CMK (cell line): ENCODE measurements at places on chromosomes 12 and 14.

DNA sequence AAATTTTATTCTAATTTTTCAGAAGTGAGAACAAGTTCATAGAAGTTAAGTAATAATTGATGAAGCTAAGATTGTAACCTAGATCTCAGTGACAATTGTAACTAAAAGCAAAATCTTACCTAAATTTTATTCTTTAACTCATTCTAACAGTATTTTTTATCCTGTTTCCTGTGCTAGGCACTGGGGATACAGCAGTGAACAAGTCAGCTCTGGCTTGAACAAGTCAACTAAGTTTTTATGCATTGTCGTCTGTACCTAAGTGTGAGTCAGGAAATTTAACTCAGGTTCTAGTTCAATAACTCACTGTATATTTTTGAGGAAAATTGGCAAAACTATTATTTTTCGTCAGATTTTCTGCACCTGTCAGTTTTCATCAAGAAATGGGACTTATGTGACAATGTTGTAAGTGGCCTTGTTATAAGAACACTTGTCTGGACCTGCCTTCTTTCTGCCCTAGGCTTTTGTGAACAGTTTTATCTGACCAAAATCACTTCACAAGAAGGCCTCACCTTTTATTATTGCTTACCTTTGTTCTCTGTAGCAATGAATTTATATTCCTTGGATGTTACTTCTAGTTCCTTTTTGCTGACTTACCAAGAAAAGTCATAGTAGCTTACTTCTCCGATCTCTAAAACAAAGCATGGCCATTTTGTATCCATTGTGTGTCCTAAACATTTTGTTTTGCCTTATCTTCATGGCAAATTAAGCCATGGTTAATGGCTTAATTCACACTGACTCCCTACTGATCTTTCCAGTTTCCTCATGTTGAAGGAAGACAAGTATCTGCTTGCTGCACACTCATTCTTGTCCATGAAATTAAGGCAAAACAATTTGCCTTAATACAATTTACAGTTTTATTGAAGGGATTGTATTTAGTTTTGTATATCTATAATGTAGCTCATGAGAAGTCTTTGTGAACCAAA is 2.7 kb downstream of the TMTC3 start:
- DNase-seq = no peak

DNA sequence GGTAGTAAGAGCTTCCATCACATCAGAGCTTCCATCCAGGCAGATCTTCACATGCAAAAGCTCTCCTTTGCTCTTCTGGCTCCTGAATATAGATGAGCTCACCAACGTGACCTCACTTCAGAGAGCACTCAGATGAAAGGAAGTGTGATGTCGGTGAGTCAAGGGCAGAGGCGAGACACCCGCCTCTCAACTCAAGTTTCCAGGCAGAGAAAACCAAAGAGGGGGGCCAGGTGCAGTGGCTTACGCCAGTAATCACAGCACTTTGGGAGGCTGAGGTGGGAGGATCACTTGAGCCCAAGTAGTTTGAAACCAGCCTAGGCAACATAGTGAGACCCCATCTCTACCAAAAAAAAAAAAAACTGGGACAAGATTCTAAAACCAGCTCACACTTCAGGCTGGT is 126.9 kb downstream of the DUSP6 start:
- no peak for DNase-seq

DNA sequence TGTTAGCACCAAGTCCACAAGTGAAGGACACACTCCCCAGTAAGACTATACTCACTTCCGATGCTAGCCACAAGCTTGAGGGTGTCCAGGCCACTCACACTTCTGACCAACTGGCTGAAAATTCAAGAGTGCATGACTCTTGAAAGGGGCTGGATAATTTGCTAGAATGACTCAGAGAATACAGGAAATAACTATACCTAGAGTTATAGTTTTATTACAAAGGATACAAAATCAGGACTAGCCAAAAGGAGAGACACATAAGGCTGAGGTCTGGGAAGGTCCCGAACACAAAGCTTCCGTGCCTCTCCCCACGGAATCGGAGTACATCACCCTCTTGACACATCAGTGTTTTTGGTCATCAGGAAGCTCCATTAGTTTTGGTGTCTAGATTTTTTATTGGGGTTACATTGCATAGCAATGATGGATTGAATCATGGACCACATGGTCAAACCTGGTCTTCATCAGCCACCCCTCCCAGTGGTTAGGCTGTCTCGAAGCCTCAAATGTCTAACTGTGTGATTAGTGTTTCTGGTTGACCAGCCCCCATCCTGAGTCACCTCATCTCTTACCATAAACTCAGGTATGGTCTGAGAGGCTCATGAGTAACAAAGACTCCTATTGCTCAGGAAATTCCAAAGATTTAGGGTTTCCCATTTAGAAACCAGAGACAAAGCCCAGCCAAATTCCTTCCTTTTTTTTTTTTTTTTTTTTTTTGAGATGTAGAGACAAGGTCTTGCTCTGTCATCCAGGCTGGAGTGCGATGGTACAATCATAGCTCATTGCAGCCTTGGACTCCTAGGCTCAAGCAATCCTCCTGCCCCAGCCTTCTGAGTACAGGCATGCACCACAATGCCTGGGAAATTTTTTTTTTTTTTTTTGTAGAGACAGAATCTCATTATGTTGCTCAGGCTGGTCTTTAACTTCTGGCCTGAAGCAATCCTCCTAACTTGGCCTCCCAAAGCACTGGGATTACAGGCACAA is 472.0 kb upstream of the TBX3 start:
- no peak for DNase-seq

GRCh38 chr14:76277586-76278130 is 98.3 kb upstream of the ESRRB start:
- DNase-seq = no peak

DNA sequence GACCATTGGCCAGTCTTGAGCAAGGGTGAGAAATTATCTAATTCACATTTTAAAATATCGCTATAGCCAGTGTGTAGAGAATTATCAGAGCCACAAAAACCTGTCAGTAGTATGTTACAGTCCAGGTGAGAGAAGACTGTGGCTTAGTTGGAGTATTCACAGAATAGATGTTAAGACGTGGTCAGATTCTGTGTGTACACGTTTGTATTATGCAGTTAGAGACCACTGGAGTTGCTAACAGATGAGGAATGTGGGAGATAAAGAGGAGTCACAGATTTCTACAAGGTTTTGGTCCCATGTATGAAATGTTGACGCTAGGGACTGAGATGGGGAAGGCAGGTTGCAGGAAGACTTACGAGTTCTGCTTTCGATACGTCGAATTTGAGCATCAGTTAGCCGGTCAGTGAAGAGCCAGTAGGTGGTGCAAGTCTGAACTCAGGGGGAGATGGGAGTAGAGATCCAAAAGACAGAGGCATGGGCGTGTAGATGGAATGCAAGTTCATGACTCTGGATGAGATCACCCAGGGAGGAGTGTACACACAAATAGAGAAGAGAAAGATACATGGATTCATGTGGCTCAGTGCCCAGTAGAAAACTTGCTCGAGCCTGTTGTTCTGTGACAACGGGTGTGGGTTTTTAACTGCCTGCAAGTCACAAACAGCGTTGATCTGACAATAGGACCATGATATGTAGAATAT is 114.8 kb upstream of the FLRT2 start:
- no peak for DNase-seq

DNA sequence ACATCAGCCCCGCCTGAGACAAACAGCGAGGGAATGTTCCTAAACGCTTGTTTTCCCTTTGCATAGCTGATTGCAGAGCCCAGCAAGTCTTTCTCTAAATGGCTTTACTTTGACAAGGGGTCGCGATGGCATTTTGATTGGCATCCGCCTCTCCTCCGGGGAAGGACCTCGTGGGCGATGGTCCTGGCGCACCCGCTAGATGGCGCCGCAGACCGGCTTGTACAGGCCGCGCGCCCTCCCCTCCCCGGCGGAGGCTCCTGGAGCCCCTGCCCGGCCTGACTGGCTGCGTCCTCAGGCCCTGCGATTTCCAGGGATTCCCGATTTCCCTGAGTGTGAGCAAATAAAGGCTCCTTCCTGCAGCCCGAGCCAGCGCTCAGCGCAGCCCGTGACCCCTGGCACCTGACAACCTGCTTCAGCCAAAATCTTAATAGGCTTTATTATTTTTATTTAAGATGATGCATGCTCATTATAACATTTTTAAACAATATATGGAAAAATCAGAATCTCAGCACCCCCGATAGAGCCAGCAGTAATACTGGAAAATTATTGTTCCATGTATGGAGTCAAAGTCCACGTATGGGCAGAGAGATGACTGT is 468.3 kb downstream of the AACS start:
- no peak for DNase-seq

GRCh38 chr12:44088647-44089046 is 252.8 kb downstream of the TMEM117 start:
- no peak for DNase-seq

DNA sequence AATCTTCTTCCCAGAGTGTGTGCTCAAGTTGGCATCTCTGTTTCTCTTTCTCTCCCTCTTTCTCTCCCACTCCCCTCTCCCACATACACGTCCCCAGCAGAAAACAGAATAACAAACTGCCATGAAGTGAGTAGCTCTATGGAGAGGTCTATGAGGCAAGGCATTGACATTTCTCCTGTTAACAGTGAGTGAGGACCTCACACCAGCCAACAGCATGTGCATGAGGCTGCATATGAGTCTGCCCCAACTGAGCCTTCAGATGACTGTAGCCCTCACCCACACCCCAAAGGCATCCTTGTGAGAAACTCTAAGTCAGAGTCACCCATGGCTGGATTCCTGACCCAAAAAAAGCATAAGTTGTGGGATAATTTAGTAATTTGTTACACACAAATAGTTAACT is 50.4 kb downstream of the MAGOHB start:
- no peak for DNase-seq

GRCh38 chr14:89368490-89369477 is 48.2 kb downstream of the FOXN3 start:
- DNase-seq = no peak

GRCh38 chr12:14576896-14577295 is 9.2 kb upstream of the PLBD1 start:
- DNase-seq = no peak

DNA sequence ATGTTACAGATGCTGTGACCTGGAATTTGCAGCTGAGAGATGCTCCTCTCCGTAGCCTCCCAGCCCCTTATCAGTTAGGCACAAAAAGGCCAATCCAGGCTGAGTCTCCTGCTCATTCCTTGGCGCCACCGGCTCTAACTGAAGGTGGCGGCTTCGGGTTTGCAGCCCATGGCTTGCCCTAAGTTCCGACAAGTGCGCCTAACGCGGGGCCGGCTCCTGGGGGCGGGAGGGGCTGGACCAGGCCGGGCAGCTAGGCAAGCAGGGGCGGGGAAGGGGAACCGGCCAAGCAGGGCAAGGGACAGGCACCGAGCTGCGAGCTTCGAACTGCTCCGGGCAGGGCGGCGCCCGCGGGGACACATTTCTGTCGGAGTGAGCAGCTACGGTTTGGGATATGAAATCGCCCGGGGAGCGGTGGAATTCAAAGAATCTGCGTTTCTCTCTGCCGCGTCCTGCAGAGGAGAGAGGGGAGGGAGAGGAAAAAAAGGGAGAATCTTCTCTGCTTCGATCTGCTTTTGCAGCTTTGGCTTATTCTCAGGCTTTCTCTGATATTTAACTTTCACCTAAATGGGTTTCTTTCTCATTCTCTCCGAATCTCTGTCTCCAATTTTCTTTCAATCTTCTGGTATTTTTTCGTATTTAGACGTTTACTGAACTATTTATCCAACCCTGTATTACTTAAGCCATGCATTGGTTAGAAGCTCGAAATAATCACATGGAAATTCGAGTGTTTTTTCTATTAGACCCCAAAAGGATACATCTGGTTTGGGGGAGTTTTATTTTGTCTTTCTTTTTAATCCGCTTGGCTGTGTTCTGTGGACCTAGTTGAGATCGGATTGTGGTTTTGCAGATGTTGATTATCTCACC is 1.6 kb upstream of the HOXC12 start:
- no peak for DNase-seq

GRCh38 chr12:93957168-93957567 is 191.2 kb upstream of the PLXNC1 start:
- DNase-seq = no peak

- no peak for DNase-seq
These were observed 512 bp downstream of the POU6F1 start for GRCh38 chr12:51217133-51217967.

DNA sequence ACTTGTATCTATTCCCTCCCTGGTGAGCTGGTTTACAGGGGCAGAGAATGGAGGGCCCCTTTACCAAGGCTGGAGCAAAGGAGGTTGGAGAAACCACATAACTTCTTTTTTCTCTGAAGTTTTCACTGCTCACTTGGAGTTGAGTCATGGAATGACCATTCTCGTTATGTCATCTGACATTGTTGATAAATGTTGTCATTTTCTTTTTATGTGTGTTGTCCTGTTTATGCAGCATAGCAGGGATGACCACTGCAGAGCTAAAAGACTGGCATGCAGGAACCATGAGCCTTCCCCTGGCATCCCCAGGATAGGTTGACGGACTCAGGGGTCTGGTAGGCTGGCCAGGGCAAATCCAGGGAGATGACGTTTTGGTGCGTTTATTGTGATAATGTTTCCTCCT is 256.8 kb upstream of the DDHD1 start:
- no peak for DNase-seq

GRCh38 chr12:76186131-76186906 is 101.8 kb upstream of the NAP1L1 start:
- no peak for DNase-seq

GRCh38 chr14:95174184-95174792 is 17.0 kb upstream of the DICER1 start:
- DNase-seq = no peak

GRCh38 chr12:3042826-3043225 is 34.4 kb upstream of the TSPAN9 start:
- DNase-seq = no peak

GRCh38 chr14:71592361-71592760 is 339.9 kb upstream of the RGS6 start:
- no peak for DNase-seq

DNA sequence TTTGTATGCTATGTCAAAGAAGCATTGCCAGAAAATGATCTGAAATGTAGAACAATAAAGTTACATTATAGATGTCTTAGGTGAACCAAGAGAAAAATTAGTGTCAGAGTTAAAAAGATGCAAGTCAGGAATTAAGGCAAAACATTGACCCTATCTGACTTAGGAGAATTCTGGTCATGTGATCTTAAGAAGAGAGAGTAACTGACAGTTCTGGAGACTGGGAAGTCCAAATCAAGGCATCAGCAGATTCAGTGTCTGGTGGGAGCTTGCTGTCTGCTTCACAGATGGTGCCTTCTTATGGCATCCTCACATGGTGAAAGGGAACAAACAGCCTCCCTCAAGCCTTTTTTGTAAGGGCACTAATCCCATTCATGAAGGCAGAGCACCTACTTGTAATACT is 42.8 kb downstream of the BICD1 start:
- DNase-seq = no peak

- no peak for DNase-seq
These were observed 94.2 kb downstream of the HEATR5A start for GRCh38 chr14:31326111-31326510.

DNA sequence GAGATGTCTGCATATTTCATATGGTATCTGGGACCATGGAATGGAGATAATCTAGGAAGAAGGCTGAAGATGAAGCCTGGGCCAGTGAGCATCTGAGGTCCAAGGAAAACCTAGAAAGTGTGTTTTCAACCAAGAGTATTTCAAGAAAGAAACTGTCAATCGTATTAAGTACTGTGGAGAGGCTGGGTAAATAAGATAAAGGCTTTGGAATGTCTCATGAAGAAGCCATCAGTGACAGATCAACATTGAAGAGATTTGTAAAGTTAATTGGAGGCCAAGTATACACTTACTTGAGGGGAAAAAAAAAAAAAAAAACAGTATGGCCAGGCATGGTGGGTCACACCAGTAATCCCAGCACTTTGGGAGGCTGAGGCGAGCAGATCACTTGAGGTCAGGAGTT is 48.9 kb downstream of the SINHCAF start:
- DNase-seq = no peak

- DNase-seq = no peak
These were observed 9.1 kb downstream of the KRT83 start for GRCh38 chr12:52312086-52312485.

- DNase-seq = no peak
These were observed 415.8 kb downstream of the TMTC2 start for GRCh38 chr12:83102499-83102898.
